ENCODE measurements at places on chromosomes 13 and 19.
A peak's percentile ranks its signal among the peaks of the same experiment; 100 is the strongest.

- DNase-seq: peak; percentile 84
Measured at GRCh38 chr19:49533551-49534488, 6.0 kb downstream of the RCN3 start.

DNA sequence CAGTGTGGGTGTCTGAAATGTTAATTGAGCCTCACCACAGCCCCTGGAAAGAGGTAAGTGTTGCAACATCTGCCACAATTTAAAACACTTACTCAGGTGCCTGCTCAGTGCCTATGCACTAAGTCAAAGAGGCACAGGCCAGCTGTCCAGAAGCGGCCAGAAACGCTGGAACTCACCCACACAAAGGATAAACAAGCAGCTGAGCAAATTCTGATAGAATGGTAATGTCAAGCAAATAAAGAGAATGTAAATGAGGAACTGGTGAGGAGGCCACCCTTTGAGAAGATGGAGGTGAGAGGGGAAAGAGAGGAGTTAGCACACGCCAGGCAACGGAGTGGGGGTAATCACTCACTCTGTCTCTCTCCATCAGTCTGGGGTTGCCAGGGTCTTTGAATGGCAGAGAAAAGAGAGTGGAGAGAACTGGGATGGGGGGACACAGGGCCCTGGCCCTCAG lies 67.7 kb upstream of the SERP2 start:
- DNase-seq: no peak

DNA sequence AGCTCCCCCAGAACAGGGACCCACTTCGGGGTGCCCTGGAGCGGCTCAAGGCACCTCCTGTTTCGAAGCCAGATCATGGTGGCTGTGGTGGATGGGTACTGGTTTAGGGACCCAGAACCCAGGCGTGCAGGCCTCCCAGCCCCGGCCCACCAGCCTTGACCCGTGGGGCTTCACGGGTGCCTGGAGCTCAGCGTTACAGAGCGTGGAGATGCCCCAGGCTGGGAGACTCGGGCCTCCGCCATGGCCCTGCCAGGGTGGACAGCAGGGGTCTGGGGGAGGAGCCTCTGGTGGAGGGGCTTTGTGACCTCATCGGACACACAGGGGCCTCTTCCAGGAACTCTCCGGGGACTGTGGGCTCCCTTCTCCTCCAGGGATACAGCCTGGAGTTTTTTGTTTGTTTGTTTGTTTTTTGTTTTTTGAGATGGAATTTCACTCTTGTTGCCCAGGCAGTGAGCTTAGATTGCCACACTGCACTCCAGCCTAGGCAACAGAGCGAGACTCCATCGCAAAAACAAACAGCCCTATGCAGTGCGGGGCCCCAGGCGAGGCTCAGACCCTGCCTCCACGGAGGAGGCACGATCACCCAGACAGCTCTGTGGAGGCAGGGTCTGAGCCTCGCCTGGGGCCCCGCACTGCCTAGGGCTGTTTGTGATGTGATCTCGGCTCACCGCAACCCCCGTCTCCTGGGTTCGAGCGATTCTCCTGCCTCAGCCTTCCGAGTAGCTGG lies at the start of gene GARIN5B:
Gene GARIN5B, minus strand, starts transcription at position 271 of the 727 bp plus-strand sequence. Its CDS starts 194 bp downstream, at position 77.
- no peak for DNase-seq

- no peak for DNase-seq
Measured at GRCh38 chr19:33187183-33187540, 7.0 kb upstream of the LRP3 start.

GRCh38 chr13:76164290-76164689 lies 528.2 kb downstream of the LMO7 start:
- DNase-seq: no peak

- DNase-seq: no peak
Measured at GRCh38 chr13:37510441-37510840, 88.1 kb downstream of the POSTN start.

- DNase-seq: no peak
Measured at GRCh38 chr13:23754997-23755396, 134.2 kb downstream of the MIPEP start.

DNA sequence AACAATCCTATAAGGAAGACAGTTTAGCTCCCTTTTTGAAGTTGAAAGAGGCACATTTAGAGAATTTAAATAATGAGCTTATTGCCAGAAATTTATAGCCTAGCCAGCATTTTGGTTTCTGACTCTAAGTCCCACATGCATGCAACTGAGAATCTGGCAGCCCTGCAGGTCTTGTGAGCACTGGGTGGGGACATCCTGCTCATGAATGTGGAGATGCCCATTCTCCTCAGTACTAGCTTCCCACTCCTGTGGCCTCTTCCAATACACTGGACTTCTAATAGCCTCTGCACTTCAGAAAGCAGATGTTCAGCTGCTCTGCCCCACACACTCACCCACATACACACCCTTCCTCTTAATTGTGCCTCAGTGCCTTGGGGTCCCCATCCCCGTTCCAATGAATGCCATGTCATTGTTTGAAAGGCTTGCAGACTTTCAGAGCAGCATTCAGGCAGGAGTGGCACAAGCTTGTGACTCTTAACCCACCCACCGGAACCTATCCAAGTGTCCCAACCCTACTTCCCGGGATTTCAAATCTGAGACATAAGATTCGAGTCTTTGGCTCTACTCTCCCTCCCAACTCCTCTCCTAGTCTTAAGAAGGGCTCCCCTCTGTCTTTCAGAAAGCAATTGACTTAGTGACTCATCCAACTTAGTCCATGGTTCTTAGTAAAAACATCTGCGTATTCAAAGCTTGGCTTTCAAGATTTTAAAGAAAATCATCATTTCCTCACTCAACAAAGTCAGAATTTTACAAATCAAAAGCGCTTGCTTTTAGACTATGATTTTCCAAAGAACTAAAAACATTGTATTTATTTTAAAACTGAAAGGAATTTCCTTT lies 80.0 kb upstream of the FREM2 start:
- DNase-seq: no peak

DNA sequence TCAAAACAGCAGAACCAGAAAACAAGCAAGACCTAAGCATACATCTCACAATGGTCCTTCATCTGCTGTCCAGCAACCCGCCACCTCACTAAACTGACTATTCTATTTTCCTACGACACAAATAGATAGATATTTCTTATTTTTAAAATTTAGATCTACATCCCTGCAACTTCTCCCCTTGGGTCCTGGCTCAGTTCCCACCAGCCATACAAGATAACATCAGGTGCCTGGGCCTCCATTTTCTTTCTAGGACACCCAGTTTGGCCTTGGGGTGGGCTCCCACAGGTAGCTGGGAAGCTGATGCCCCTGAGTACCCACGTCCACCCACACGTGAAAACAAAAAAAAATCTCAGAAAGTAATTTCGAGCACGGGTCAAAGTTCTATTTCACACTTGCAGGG lies 47.6 kb downstream of the TGDS start:
- no peak for DNase-seq

- DNase-seq: no peak
Measured at GRCh38 chr19:42048992-42049391, 21.0 kb downstream of the GRIK5 start.

DNA sequence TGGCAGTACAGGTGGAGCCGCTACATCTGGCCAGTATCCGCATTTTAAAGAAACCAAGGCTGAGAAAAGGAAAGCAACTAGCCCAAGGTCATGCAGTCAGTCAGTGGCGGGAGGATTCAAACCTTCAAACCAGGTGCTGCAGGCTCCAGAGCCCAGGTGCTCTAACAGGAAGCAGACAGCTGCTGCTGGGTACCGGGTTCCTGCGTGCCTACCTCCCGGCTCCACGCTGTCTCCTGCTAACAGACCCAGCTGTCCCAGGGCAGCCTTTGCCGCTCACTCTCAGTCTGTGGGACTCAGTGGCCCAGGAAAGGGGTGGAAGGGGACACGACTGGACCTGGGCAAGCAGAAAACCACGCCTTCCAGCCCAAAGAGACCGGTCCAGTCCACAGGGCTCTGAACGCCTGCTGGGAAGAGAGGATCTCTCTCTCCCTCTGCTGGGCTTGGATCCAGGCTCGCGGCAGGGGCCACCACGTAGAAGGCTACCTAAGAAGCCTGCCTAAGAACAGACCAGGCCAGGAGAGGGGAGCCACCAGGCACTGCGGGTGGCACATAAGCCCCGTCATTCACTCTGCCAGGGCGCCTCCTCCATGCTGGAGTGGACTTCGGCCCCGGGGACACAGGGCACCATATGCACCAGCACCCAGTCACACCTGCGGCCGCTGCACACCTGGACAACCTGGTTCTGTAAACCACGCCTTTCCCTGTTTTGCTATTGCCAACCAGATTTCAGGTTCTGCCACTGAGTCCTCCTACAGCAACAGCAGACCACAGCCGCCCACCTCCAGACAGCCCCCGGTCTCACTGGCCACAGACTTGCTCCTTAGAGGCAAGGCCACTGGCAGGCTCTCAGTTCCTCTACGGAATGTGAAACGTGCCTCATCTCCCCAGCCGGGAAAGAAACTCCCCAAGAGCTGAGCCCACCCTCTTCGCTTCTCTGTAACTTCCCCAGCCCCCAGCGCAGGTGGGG lies 4.6 kb downstream of the DAPK3 start:
- no peak for DNase-seq

Data from brain (organoid and tissue), 16 donors.